ENCODE measurements at places on chromosomes 2 and 18. TPM values are rescaled to one million over a fixed set of nuclear protein-coding genes. Genes with fewer than 3 reads are reported as not detected.
A peak's percentile ranks its signal among the peaks of the same experiment; 100 is the strongest.

Gene ELAC1
- total RNA-seq = 9.9 TPM

Gene DYNAP
- total RNA-seq = not detected

Gene TMEM17
- total RNA-seq = 2.2 TPM

Gene MLPH
- total RNA-seq = 539 TPM

Gene RSAD2
- total RNA-seq = 20.0 TPM

Gene STON1
- total RNA-seq = 21.1 TPM

DNA sequence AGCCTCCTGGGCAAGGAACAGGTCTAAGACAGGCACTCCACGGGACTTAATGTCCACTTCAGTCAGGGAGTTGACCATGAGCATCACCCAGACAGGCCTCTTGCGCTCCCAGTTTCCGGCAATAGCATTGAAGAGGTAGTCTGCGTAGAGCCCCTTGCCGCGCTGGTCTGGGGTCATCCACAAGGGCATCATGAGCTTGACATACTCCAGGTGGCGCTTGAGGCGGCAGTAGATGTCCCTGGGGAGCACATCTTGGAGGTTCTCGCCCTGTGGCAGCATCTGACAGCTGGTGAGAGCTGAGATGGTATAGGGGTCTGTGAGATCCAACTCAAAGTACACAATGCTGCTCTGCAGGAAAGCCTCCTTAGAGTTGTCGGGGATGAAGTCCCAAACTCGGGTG is 10.6 kb downstream of the TRABD2A start:
- no peak for DNase-seq

GRCh38 chr2:74694281-74694680 is 40.2 kb downstream of the SEMA4F start:
- DNase-seq = no peak

DNA sequence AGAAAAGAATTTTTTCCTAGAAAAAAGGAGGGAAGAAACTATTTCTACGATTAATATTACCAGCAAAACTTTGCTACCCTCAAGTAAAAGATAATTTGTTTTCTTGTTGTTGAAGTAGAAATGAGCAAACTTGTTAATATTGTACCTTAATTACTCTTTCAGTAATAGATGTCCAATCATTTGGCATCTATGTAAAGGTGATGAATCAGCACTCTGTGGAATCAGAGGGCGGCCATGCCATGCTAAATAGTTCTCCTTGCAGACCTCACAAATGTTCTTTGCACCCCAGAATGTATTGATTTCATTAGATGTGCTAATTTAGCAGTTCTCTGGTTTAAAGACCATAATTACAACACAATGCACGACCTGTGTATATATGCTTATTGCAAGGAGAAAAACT is 29.1 kb upstream of the THSD7B start:
- DNase-seq = no peak

DNA sequence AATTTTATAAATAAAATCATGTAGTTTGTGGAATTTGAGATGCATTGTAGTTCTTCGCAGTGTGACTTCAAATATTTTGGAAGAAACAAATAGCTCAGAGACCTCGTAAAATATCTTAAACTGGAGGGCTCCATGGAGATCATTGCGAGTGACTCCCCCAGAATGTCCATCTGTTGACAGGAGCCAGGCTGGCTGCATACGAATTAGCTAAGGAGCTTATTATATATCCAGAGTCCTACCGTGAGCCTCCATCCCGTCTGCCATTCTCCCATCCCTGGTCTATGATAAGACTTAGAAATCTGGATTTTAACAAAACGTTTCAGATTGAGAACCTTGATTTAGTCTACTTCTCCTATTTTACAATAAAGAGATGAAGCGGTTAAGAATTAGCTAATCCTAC is 80.2 kb downstream of the MSH2 start:
- no peak for DNase-seq

DNA sequence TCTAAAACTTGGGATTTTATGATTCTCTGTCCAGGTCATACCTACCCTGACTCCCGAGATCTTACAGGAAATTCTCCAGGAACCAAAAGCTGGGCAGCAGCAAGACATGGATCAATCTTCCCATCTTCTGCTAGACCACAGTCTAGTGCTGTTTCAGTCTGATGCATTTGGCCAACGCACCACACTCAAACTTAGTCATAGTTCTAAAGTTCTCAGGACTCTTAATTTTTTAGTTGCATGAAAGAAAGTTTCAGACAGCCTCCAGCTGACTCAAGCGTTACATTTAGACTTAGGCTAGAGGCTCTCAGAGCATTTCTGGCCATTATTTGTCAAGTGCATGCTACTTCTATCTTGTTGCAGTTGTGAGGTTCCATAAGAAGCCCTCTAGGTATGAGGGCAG is 230.1 kb upstream of the CCDC150 start:
- DNase-seq = no peak

DNA sequence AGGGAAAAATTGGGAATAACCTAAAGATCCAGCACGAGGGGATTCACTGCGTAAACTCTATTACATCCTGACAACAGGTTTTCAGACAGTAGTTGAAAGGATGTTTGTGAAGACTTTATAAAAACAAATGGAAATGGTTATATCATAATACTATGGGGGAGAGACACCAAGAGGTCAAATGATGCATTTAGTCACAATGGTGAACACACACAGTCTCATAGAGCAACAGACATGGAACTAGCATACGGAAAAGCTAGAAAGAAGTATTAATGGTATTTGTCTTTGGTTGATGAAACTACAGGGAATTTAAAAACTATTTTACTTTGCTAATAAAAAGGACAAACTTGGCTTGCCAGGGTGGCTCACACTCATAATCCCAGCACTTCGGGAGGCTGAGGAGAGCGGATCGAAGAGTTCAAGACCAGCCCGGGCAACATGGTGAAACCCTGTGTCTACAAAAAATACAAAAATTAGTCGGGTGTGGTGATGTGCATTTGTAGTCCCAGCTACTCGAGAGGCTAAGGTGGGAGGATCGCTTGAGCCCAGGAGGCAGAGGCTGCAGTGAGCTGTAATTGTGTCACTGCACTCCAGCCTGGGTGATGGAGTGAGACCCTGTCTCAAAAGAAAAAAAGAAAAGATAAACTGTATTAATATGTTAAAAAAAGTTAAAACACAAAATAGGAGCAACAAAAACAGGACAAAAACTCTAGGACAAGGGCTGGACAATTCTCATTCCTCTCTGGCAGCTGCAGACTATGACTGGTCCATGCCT is 94.8 kb downstream of the MYCN start:
- DNase-seq = no peak

DNA sequence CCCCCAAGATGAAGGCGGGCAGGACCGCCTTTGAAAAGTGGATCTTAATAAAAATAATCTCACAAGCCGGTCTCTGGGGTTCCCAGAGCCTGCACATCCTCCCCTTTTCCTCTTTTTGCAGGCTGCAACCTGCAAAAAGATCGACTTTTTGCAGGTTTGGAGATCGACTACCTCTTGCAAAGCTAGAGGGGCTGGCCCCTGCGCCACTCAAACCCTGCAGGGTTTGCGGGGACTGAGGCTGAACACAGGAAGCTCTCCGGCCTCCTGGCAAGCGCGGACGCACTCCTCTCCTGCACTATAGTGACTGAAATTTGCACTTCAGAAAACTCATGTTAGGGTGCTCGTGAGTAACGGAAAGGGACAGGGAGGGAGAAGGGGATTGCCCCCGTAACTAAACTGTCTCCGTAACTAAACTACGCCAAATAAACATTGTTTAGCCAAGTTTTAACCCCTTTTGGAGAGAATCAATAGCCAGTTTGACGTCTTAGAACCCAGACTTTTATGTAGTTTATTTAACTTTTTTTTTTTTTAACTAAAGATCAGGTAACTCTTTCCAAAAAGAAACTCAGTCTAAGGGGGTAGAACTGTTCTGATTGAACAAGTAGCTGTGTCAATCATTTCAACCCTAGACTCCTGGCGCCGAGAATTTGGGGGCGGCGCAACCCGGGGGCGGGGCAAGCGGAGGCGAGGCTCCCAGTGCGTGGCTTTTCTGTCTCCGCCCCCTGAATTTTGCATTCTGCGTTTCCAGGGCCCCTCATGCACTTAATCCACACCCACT is 2.5 kb downstream of the IGFBP5 start:
- peak; percentile 96 for DNase-seq

GRCh38 chr2:237574467-237574866 is 8.1 kb downstream of the PRLH start:
- DNase-seq = no peak

- DNase-seq = no peak
These were observed 51.3 kb upstream of the ACSL3 start for GRCh38 chr2:222809582-222809981.

- peak; percentile 65 for DNase-seq
These were observed 1.9 kb downstream of the CABLES1 start for GRCh38 chr18:23137097-23137635.

- no peak for DNase-seq
These were observed 177.9 kb downstream of the TPGS2 start for GRCh38 chr18:36650906-36651305.

- DNase-seq = no peak
These were observed 83.8 kb downstream of the FAM117B start for GRCh38 chr2:202718614-202719013.
